ENCODE measurements at places on chromosomes 2 and 18. TPM values are rescaled to one million over a fixed set of nuclear protein-coding genes. Genes with fewer than 3 reads are reported as not detected.

DNA sequence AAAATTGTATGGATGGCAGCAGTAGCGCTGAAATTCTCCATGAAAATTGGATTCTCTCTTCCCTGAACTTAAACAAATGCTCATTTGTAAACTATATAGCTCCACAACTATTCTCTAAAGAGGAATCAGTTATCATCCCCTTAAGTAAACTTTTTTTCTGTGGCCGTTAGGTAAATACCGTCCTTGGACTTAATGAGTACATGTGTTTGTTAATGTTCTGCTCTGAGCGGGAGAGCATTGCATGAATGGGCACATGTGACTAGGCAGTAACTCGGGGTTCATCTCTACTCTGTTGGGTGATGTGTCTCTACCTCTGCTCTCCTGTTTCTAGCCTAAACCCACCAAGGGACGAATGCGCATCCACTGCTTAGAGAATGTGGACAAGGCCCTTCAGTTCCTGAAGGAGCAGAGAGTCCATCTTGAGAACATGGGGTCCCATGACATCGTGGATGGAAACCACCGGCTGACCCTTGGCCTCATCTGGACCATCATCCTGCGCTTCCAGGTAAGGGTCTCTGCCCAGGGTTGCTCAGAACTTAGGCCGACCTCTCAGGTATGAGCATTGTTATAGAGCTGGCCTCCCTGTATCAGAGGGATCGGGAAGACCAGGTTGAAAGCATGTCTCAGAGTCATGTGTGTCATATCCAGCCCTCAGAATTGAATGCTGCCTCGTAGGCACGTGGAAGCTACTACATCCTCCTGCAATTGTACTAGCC is 111.5 kb upstream of the EML6 start:
- DNase-seq = no peak

Gene LBX2
- 2.2 TPM for polyA plus RNA-seq

DNA sequence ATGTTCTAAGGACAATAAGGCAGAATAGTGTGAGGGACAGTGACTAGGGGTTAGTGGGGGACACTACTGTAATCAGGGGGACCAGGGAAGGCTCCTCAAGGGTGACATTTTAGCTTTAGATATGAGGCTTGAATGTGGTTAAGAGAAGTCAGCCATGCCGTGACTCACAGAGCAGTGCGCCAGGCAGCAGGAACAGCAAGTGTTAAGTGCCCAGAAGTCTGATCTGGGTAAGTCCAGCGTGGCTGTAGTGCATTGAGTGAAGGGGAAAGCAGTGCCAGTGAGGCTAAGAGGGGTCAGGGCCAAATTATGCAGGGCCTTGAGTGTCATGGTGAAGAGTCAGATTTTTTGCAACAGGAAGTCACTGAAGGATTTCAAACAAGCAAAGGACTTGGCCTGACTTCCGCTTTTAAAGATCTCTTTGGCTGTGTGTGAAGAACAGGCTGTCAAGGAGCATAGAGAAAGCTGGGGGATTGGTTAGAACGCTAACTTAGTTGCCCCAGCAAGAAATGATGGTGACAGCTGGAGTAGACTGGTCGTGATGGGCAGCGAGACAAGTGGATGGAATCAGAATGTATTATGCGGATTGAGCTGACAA is 151.5 kb downstream of the MSH2 start:
- no peak for DNase-seq

DNA sequence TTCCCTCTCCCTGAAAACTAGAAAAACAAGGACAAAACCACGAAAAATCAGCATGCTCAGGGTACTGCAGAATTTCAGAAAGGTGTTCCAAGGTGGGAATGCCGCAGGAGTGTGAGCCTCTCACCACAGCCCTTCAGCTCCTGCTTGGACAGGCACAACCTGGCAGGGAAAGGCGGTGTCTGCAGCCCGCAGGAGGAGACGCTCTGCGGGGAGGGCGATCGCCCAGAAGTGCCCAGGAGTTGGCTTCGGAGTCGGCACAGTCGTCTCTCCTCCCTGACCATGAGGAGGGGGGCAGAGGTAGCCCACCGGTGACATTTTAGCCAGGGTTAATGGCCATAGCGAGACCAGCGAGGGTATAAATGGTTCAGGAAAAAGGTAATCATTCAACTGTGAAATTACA is 57.2 kb downstream of the TMEM18 start:
- no peak for DNase-seq

DNA sequence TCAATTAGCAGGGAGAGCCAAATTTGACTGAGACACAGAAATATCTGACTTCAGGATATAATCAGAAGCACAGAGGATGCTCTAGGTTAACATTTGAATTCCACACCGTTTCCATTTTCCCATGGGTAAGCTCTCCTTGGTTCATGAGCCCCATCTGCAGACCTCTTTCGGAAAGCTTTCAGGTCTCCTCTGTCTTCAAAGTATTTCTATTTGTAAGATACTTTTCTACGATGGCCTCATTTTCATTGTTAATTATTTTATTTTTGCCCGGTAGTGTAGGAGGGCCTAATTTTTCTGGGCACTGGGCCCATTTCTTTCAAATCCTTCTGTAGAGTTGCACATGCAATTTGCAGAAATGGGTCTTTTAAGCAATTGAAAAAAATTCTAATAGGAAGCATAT is 53.8 kb downstream of the LRPPRC start:
- no peak for DNase-seq

GRCh38 chr2:234366891-234367290 is 130.0 kb downstream of the ARL4C start:
- DNase-seq = no peak

GRCh38 chr2:84865181-84865783 is 15.6 kb downstream of the TRABD2A start:
- DNase-seq = no peak

- no peak for DNase-seq
Measured at GRCh38 chr2:16869711-16870110, 204.1 kb upstream of the CYRIA start.

DNA sequence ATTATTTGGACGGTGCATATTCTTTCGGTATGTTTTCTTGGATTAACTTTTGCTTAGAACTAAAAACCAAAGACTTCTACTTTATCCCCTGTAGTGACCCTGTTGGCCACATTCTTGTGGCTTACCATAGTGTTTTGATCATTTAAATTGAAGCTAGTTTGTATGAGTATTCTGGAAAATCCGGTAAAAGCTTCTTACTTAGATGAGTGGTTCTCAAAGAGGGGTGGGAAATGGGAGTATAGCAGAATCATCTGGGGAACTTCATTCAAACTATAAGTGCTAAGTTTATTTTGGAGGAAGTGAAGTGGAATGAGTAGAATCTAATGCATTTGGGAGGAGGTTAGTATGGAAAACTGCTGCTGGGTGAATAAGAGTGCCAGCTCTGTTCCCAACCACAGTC is 3.8 kb downstream of the PPP1CB start:
- DNase-seq = no peak

Gene NXPH2
- 5.9 TPM for polyA plus RNA-seq

DNA sequence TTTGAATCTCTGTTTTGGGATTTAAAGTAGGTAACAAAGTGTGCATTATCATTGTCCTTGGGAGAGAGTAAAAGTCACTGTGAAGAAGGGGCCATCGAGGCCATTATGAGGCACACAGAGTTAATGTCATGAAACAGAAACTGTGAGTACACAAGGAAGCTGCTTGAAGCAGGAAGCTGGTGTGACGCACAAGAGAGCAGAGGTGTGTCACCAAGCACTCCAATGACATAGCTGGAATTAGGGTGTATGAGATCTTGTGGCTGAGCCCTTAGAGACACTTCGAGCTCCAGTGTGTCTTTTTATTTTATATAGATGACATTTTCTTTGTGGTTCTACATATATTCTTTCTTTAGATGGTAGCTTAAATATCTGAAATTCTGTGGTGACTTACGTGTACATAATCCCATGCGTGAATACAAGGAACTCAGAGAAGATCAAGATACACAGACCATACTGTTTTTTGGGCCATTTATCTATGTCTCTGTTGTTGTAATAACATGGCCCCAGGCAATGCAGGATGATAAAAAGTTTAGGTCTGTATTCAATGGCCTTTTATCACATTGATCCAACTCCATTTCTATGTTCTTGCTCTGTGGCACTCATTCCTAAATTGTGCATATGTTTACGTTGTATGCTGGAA is 164.7 kb upstream of the FAM98A start:
- DNase-seq = no peak

DNA sequence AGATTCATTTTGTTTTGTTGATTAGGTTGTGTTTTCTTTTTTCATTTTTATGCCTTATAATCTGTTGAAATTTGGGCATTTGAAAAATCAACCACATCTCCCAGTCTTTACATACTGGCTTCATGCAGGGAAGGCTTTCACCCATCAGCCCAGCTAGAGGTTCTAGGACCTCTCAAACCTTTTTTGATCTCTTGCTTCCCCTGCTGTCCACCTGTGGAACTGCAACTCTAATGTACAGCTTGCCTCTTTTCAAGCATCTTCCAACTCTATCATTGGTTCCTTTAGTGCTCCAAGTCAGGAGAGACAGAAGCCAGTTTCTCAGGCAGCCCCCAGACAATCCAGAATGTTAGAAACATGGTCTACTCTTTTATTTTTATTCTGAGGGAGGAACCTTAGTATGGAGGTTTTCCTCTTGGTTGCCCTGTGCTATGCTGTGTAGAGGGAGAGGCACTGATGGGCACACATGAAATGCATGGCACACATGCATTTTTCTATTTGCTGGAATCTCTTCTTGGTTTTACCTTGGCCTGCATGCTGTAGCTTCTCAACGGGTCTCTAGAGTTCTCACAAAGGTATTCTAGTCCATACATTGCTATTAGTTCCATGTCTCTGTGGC is 107.2 kb upstream of the L3MBTL4 start:
- DNase-seq = no peak

DNA sequence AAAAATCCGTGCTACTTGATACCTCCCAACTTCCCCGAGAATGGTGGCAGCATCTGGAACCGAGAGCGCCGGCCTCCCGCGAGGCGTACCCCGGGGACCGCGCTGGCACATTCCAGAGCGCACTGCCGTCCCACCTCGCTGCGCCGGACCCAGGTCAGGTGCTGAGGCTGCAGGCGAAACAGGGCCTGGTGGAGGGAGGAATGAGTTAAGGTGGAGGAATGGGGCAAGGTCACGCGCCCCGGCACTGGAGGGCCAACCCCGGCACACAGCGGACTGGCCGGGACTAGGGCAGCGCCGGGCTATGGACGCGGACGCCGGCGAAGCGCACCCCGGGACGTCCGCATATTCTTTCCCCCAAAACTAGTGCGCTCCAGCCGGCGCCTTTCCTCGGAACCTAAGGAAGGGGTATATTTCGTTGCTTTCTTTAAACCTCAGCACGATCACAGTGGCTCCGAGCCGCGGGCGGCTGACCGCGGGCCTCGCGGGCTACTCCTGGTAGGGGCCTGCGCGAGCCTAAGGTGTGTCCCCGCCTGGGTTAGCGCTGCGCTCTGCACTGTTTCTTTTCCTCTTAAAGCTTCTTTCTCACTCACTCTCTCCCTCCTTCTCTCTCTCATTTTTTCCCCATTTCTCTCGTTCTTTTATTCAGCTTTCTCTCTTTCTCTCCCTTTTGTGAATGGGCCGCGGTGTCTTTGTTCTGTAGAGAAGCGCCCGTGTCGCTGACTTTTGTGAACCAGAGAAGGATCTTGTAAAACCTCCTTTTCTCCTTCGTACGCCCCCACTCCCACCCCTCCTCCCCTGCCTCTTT is 2.1 kb upstream of the OTX1 start:
- no peak for DNase-seq

GRCh38 chr2:233438573-233439147 is 84.4 kb downstream of the DGKD start:
- DNase-seq = no peak

Gene CRYGD
- polyA plus RNA-seq = not detected

Gene CCT4
- 178 TPM for polyA plus RNA-seq

GRCh38 chr2:100262555-100263320 is 59.6 kb downstream of the LONRF2 start:
- no peak for DNase-seq
